Stomach (tissue), 19 donors: ENCODE measurements at places on chromosomes 2 and 18. TPM values are rescaled to one million over a fixed set of nuclear protein-coding genes. Genes with fewer than 3 reads are reported as not detected.
A peak's percentile ranks its signal among the peaks of the same experiment; 100 is the strongest.

Gene REEP1
- 19.3 TPM for total RNA-seq

Gene CROCC2
- total RNA-seq = not detected

Gene SLC38A11
- total RNA-seq = not detected

Gene KCNJ3
- total RNA-seq = 2.8 TPM

Gene ASPRV1
- 2.0 TPM for total RNA-seq

Gene DYNAP
- not detected for total RNA-seq

GRCh38 chr2:1990724-1991123 is 246.4 kb upstream of the PXDN start:
- DNase-seq = peak; percentile 79

DNA sequence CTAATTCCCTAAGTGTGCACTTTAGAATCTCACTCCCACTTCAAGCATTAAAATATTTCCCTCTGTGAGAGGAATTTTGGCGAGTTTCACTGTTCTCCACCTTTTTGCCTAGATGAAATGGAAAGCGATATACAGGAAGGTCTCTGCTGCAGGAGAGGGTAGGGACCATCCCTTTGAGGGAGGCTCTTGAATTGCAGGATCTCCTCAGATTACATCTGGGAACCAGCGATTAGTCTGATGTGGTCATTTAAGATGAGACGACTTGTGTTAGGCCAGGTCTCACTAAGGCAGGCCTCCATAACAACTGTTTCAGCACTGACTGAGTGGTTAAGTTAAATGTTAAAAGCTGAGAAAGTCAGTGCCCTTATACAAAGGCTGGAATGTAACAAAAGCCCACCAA is 74.6 kb downstream of the ARL6IP6 start:
- DNase-seq = no peak

- DNase-seq = no peak
Observed at GRCh38 chr2:100257939-100258338, 64.4 kb downstream of the LONRF2 start.

- no peak for DNase-seq
Observed at GRCh38 chr2:205946226-205946625, 139.7 kb downstream of the INO80D start.

GRCh38 chr2:44579115-44579836 is 217.5 kb downstream of the CAMKMT start:
- DNase-seq = no peak

GRCh38 chr2:144886862-144887261 is 366.9 kb upstream of the ZEB2 start:
- peak; percentile 64 for DNase-seq

DNA sequence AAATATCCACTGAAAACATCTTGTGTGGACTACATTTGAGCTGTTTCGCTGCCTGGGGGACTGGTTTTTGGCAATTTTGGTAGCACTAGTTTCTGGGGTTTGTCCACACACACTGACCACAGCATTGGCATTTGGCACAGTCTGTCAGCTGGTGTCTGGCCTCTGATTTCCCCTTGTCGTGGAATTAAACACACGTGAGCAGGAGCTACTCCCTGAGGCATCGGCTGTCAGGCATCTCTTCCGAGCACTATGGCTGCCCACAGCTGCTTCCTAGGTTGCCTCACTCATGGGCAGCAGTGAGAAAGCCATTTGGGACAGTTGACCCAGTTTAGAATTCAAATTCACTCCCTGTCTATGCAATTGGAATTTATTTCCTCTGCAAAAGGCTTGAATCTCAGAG is 46.8 kb upstream of the FZD5 start:
- no peak for DNase-seq

DNA sequence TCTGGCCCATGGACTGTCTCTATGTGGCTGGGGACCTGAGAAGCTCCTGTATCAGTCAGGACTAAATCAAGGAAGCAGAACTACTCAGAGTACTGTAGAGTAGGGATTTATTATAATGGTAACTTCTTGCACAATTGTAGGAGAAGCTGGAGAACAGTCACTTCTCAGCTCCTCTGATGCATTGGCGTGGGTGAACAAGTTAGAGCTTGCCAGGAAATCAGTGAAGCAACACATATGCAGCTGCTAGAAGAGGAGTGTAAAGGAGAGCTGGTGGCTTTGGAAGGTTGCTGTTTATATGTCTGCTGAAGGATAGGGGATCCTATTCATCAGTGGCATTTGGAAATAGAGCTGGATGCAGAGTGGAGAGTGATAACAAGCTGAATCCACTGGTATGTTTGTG is 215.5 kb upstream of the CWC22 start:
- DNase-seq = no peak

GRCh38 chr2:230217424-230217823 is 2.4 kb downstream of the SP110 start:
- DNase-seq = no peak

GRCh38 chr2:26630669-26631360 is 10.4 kb downstream of the CIB4 start:
- DNase-seq = no peak

DNA sequence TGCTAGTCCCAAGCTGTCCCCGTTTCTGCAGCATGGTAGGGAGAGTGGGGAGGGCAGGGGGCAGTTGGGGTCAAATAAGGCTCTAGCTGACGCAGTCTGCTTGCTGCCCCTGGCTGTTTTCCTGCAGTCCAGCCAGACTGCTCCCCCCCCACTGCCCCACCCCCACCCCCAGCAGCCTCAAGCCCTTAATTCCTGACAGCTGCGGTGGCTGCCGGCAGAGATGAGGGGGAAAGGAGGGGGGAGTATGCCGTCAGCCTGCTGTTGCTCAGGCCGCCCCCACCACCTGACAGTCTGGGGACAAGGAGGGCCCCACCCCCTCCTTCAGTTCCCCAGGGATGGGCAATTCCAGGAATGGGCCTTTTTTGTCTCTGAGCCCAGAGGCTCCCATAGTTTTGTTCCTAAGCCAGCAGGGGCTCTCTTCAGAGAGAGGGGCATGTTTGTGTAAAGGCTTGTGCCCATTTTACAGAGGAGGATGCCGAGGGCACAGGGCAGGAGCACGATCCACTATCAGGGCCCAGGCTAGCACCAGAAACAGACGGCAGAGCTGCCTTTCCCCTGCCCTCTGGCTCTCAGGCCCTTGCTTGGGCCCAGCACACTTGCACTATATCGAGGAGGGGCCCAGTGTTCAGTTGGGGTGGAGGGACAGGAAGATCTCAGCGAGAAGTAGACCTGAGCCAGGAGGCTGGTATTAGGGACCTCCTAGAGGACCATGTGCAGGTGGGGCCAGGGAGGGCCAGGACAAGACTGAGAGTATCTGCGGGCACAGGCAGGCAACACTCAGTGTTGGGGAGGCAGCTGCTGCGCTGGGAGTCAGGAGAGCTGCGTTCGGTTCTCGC is 1.5 kb upstream of the WNT10A start:
- peak; percentile 41 for DNase-seq

- no peak for DNase-seq
Observed at GRCh38 chr18:46771141-46771540, 14.3 kb upstream of the ST8SIA5 start.
